Bone marrow (tissue), 2 donors: ENCODE measurements at places on chromosomes 16 and 17.

DNA sequence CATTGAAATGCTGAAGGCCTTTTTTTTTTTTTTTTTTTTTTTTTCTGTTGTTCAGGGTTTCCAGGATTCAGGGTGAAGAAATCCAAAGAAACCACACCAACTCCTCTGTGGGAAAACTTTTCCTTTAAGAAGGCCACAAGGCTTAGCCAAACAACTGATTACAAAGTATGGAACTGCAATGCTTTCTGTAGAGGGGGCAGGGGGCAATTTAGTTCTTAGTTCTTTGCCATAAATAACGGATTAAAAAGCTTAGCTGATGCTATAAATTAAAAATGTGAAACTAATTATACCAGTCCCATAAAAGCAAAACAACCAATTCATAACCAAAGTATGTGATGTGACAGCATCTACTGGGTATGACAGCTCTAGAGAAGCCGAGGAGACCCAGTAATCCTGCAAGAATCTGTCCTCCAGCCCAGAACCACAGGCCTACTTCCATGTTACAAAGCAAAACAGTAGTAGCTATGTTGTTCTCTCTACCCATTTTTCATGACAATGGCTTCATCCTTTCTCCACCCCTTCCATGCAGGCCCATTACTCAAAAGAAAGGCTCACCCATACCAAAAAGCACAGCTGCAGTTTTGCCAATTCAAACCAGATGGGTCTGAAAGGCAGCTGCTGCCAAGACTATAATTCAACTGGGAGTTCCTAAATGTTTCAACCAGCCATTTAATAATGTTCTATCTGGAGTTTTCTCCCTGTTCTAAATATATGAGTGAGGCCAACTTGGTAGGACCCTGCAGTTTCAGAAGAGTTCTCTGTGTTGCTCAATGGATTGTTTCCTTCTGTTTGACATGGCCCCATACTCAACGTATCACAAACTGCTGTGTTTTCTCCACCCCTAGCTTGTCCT, 167.1 kb upstream of the ZFHX3 start:
- DNase-seq, result no peak

- DNase-seq, result no peak
Measured at GRCh38 chr17:55295411-55296170, 30.8 kb downstream of the HLF start.

DNA sequence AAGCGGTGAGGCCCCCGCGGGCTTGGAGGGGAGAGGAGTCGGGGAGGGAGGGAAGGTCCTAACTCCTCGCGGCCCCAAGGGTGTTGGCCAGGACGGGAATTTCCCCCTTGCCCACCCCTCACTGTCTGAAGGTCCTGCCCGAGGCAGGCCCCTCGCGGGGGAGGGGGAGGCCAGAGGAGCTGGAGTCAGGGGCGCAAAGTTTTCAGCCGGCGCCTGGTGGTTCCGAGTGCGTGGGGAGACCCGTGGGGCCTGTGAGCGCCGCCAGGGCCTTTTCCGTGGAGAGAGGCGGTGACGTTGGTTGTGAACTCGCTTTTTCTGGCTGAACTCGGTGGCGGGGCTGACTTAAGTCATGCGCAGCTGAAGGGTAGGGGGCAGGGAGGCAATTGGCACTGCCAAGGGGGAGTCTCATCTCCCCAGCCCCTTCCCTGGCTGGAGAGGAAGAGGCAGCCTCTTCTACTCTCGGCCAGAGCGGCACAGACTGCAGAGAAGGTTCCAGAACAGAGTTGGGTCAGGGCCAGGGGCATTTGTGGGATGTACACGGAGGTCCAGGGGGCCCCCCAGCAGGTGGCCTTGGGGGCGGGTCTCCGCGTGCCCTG, 1.5 kb downstream of the CACNA1H start:
- DNase-seq, result no peak

DNA sequence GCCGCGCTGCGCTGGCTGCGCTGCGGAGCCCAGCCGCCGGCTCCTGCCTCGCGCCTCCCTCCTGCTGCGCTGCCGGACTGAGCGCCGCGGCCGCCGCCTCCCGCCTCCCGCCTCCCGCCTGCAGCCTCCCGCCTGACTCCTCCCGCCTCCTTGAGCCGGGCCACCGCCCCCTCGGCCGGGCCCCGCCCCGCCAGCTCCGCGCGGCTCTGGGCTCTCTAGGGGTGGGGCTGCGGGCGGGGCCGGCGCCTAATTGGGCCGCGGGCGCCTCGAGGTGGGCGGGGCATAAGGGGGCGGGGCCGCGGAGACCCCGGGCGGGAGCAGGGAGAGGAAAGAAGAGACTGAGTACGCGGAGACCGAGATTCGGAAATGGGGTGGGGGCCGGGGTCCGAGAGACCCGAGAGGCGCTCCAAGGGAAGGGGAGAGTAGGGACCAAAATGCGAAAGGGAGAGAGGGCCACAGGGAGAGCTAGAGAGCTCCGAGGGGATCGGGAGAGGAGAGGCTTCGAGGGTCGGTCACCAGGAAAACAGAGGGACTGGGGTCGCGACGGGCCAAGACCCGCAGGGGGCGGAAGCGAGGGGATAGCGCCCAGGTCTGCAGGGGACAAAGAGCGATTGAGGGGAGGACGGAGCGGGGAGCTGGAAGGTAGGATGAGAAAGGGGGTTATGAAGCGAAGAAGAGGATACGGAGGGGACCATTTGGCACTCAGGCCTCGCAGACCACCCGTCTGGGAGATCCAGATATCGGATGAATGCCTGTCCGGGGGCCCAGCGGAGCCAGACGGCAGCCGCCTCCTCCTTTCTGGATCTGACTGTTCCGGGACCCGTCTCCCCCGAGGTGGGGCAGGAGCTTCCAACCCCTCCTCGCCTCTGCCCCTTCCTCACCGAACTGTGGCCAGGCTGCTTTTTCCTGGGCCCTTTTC, at the start of gene C1QL1:
Gene C1QL1 (minus strand): TSS at position 79 of the 919 bp plus-strand sequence. CDS start 255 bp downstream, outside the sequence.
- DNase-seq, result peak; percentile 50

- DNase-seq, result no peak
Measured at GRCh38 chr17:48002916-48003416, 32.1 kb downstream of the CDK5RAP3 start.

GRCh38 chr16:88988980-88989811, 12.2 kb upstream of the CBFA2T3 start:
- DNase-seq, result no peak

DNA sequence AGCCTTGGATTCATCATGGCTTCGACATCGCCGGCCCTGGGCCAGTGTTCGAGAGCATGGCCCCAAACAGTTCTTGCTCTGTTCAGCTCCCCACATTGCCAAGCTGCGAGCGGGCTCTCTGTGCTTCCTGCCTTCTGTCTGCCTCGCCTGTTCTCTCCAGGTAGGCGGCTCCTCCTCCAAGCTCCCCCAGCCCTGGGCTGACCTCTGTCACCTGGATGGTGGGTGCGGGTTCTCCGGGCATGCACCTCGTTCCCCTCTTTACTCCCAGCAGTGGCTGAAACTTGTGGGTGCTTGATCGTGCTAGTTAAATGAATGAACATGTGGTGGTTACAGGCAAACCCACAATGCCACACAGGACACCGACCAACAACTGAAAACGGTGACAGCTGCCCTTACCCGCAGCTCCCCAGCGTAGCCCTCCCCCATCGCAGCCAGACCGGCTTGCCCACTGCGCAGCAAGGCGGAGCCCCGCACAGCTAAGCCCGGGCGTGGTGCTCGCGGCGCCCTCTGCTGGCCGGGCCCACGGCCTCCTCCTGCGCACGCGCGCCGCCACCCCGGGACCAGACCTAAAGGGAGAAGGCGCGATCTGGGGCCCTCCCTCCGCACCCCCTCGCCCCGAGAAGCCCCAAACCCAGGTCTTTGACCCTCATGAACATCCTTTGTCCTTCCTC, 23.0 kb upstream of the EIF1 start:
- DNase-seq, result peak; percentile 71

- no peak for DNase-seq
Measured at GRCh38 chr16:56995136-56995805, 5.9 kb downstream of the NLRC5 start.

GRCh38 chr17:39757931-39758873, 20.5 kb downstream of the GRB7 start:
- DNase-seq, result no peak

DNA sequence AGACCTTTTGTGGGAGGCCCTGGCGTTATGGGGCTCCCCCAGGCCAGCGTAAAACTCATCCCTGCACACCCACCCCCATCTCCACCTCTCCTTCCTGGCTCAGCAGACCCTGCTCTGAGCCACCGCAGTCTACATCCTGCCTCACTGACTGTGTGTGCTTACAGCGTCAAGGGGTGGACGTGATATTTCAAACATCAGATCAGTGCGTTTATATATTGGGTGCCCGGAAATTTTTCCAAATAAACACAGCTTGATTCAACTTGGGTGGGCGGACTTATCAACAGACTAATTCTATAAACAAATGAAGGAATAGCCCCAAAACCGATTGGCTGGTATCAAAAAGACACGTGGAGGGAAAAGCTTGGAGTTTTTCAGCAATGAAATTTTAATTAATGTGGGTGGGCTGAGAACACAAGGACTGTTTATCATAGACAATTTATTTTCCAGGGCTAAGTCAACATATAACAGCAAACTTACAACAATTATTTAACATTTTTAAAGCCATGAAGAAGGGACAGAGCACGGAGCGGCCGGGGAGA, at the start of gene FOXL1:
Gene FOXL1 (plus strand): TSS at position 489 of the 539 bp plus-strand sequence. CDS start 175 bp downstream, outside the sequence.
- DNase-seq, result no peak

DNA sequence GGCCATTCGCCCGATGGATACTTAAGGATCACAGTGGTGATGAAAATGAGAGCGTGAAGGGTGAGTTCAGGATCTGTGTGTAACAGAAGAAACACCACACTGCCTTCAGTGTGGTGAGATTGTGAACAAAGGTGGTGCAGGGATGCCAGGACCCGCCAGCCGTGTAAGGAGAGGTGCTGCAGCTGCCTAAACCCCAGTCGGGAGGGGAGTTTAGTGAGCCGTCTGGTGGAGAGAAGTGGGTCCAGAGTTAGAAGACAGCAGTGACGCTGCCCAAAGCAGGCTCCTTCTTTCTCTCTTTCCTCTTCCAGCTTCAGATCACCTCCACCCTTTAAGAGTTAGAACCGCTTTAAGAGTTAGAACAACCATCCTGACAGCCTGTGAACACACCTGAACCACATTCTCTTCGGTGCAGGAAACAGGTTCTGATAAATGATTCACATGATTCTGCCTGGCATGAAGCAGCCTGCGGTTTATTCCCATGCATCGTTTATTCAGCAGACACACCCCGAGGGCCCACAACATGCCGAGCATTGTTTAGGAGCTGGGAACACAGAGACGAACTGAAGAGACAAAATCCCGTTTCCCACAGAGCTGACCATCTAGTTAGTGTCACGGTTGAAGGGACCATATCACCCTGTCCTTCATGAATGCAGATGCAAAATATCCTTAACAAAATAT, 84.0 kb upstream of the DNAH17 start:
- DNase-seq, result no peak

DNA sequence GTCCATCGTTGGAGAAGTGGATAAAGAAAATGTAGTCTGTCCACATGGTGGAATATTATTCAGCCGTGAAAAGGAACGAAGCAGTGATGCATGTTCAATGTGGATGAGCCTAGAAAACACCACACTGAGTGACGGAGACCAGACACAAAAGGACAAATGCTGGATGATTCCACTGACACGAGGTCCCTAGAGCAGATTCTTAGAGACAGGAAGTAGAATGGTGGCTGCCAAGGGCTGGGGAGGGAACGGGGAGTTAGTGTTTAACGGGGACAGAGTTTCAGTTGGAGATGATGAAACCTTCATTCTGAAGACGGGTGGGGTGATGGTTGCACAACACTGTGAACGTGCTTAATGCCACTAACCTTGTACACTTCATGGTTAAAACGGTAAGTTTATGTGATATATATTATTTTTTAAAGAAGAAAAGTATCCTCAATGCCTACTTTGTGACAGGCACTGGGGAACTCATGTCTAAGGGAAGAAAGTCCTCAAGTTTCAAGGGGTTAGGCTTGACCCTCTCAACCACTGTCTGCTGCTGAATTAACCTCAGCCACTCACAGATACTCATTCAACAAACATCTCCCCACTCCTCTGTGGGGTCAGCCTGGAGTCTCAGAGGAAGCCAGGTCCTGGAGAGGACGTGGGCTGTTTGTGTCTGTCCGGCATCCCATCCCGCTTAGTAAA, 17.6 kb downstream of the C16orf74 start:
- peak; percentile 49 for DNase-seq

GRCh38 chr17:57861000-57861789, 11.4 kb upstream of the MRPS23 start:
- peak; percentile 41 for DNase-seq

DNA sequence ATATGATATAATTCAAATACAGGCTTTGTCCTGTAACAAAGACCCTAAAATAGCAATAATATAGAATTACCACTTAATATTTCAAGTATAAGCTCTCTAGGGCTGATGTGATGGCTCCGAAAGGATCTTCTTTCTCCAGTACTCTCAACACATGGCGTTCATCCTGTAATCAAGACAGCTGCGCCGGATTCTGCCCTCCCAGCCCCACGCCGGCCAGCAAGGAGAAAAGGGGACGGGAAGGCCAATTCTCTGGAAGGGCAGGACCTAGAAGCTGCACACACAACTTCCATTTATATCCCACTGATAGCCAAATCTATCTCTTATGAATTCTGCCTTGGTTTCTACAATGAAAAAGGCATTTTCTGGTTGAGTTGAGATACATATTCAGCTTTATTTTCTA, 32.0 kb downstream of the CCDC182 start:
- no peak for DNase-seq

DNA sequence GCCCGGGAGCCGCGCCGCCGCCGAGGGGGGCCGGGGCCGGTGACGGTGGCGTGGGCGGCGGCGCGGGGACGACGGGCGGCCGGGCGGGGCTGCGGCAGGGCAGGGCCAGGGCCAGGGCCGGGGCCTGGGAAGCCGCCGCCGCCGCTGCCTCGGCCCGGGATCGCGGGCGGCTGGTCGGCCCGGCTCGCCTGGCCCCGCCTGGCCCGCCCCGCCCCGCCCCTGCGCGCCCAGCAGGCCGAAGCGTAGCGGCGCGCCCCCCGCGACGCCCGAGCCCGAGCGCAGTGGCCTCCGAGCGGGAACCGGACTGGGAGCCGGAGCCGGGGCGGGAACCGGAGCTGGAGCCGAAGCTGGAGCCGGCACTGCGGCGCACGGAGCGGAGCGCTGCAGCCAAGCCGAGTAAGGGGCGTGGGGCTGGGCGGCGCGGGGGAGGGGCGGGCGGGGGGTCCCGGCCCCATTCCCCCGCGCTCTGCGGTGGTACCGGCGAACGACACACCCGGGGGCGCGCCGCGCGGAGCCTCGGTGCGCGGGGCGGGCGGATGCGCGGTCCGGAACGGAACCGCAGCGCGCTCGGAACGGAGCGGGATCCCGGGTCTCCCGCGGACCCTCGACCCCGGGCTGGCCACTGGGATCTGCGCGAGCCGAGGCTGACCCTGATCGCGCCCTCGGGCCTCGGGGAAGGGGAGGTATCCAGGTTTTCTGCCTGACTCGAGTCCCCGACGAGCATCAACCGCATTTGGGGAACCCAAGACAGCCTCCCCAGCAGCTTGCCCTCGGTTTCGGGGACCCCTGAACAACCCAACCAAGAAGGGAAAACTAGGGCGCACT, at the start of gene BEAN1:
Gene BEAN1 (plus strand): TSS at position 260 of the 825 bp plus-strand sequence. CDS start 10,382 bp downstream, outside the sequence.
- no peak for DNase-seq

GRCh38 chr17:66138120-66138519, 53.8 kb downstream of the CEP112 start:
- DNase-seq, result no peak

GRCh38 chr16:67026570-67026969, 2.4 kb upstream of the CBFB start:
- no peak for DNase-seq

GRCh38 chr16:51565184-51565583, 414.1 kb upstream of the SALL1 start:
- DNase-seq, result no peak

- peak; percentile 94 for DNase-seq
Measured at GRCh38 chr17:78359997-78360370, at the start of gene SOCS3. Gene SOCS3 (minus strand): TSS chr17:78360077. CDS start chr17:78359095, 982 bp downstream.
